CD4-positive, CD25-positive, alpha-beta regulatory T cell (primary cell): ENCODE measurements at places on chromosomes 1 and 21.

GRCh38 chr1:168637350-168637991 lies 61.1 kb downstream of the XCL1 start:
- no peaks in the 10 kb centered on the region for H3K36me3 ChIP-seq
- H3K4me3 ChIP-seq: no peak overlapping the region
- no peak for DNase-seq
- no peaks in the 10 kb centered on the region for H3K4me1 ChIP-seq

GRCh38 chr1:115771094-115771846 lies 2.8 kb upstream of the CASQ2 start:
- H3K36me3 ChIP-seq: no peaks in the 10 kb centered on the region
- H3K27ac ChIP-seq: no peak overlapping the region

DNA sequence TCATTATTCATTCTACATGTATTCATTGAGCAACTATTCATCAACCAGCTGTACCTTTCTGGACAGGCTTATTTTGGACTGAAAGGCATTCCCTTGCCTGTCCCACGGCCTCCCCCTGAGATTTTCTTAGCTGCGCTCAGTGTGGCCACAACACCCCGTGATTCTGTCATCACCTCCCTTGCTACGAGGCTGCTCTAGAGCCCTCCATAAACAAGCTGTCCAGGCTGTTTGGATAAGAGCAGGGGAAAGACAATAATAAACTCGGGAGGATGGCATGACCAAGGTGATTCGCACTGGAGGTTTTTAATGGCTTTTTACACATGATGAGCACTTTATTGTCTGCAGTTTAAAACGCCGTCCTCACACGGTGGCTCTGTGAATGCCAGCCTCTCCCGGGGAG lies 139.7 kb downstream of the ROR1 start:
- H3K27me3 ChIP-seq: no peaks in the 10 kb centered on the region
- no peak overlapping the region for H3K27ac ChIP-seq
- no peak for DNase-seq
- H3K36me3 ChIP-seq: no peaks in the 10 kb centered on the region
- H3K4me3 ChIP-seq: no peak overlapping the region

DNA sequence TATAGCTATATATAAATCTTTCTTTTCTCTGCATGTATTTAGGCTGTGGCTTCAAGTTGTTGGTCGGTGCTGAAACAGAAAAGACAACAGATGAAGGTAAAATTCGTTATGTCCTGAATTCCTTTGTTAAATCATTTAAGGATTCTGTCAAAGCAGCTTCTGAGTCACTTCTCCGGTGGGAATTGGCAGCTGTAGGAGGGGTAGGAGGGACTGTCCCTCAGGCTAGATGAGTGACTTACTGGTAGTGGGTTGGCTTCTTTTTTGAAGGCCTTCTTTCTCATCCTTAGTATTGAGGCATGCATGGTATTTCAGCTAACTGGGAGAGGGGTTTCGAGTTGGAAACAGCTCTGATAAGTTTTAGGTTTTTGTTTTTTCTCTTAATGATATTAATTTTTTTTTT lies 22.1 kb upstream of the NEXN start:
- no peaks in the 10 kb centered on the region for H3K4me1 ChIP-seq
- peaks cover 32% of the 10 kb centered on the region for H3K36me3 ChIP-seq
- H3K4me3 ChIP-seq: no peak overlapping the region
- no peak overlapping the region for H3K27ac ChIP-seq
- no peaks in the 10 kb centered on the region for H3K27me3 ChIP-seq
- no peak for DNase-seq

DNA sequence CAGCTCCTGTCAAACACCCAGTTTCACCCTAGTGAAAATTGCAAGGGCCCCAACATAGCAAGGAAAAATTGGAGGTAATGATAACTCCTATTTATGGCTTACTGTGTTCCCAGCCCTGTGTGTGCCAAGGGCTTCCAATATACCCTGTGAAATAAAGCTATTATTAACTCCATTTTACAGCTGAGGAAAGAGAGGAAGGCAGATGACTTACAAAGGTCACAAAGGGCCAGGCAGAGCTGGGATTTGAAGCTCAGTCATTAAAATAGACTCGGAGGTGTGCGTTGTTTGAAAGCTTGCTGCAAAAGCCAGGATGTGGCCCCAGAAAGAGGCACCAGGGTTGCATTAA lies 20.2 kb upstream of the SDC3 start:
- H3K36me3 ChIP-seq: peaks cover 16% of the 10 kb centered on the region
- no peaks in the 10 kb centered on the region for H3K27me3 ChIP-seq
- no peak overlapping the region for H3K27ac ChIP-seq
- H3K4me3 ChIP-seq: no peak overlapping the region
- DNase-seq: no peak

- no peak overlapping the region for H3K4me3 ChIP-seq
- H3K36me3 ChIP-seq: peaks cover 8% of the 10 kb centered on the region
- no peak for DNase-seq
- peaks cover 14% of the 10 kb centered on the region for H3K4me1 ChIP-seq
Measured at GRCh38 chr1:181014477-181015250, 8.0 kb downstream of the STX6 start.

GRCh38 chr1:19425646-19426239 lies 59.6 kb downstream of the CAPZB start:
- no peak overlapping the region for H3K27ac ChIP-seq
- no peaks in the 10 kb centered on the region for H3K27me3 ChIP-seq
- H3K4me3 ChIP-seq: no peak overlapping the region

- peaks cover 68% of the 10 kb centered on the region for H3K36me3 ChIP-seq
- H3K27ac ChIP-seq: no peak overlapping the region
- no peak for DNase-seq
- no peaks in the 10 kb centered on the region for H3K4me1 ChIP-seq
- H3K4me3 ChIP-seq: no peak overlapping the region
- H3K27me3 ChIP-seq: no peaks in the 10 kb centered on the region
Measured at GRCh38 chr1:226360106-226360746, 47.7 kb downstream of the PARP1 start.

GRCh38 chr1:223350361-223350908 lies 13.5 kb downstream of the SUSD4 start:
- no peak overlapping the region for H3K27ac ChIP-seq
- H3K4me3 ChIP-seq: no peak overlapping the region
- H3K27me3 ChIP-seq: no peaks in the 10 kb centered on the region
- H3K36me3 ChIP-seq: no peaks in the 10 kb centered on the region
- H3K4me1 ChIP-seq: no peaks in the 10 kb centered on the region
- no peak for DNase-seq

DNA sequence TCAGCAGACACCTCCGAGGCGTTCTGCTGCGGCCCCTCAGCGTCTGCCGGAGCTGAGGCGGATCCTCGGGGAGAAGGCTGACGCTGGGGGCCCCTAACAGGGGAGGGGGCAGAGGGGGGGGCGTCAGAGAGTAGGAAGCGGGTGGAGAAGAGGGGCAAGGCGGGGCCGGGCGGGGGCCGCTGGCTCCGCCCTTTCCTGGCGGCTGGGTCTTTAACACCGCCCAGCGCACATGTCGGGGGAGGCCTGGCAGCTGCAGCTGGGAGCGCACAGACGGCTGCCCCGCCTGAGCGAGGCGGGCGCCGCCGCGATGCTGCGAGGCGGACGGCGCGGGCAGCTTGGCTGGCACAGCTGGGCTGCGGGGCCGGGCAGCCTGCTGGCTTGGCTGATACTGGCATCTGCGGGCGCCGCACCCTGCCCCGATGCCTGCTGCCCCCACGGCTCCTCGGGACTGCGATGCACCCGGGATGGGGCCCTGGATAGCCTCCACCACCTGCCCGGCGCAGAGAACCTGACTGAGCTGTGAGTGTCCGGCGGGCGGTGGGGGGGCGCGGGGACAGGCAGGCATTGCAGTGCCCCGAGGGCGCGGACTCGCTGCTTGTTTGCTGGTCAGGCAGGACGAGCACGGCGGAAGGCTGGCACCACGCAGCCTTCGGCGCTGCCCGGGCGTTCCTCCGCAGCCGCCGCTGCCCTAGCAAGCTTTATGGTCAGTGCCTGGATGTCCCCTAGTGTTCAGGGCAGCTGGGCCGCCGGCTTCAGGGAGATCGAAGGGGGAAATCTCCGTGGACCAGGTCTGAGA lies at the start of gene NTRK1:
NTRK1 (plus strand) TSS at position 238 of the 796 bp plus-strand sequence; CDS start at position 308, 70 bp downstream.
- DNase-seq: peak; percentile 42
- no peaks in the 10 kb centered on the region for H3K36me3 ChIP-seq
- peaks cover 35% of the 10 kb centered on the region for H3K4me1 ChIP-seq
- peak within 1 kb of the TSS; percentile 64 for H3K4me3 ChIP-seq
- H3K27me3 ChIP-seq: peaks cover 13% of the 10 kb centered on the region

GRCh38 chr1:111516005-111516535 lies 12.6 kb upstream of the ADORA3 start:
- peak; percentile 68 for DNase-seq
- H3K27me3 ChIP-seq: no peaks in the 10 kb centered on the region
- no peak overlapping the region for H3K27ac ChIP-seq

GRCh38 chr1:227685807-227686206 lies 49.3 kb downstream of the JMJD4 start:
- H3K36me3 ChIP-seq: no peaks in the 10 kb centered on the region
- H3K4me3 ChIP-seq: no peak overlapping the region
- no peak overlapping the region for H3K27ac ChIP-seq
- no peak for DNase-seq
- no peaks in the 10 kb centered on the region for H3K27me3 ChIP-seq
- no peaks in the 10 kb centered on the region for H3K4me1 ChIP-seq

- peaks cover 2% of the 10 kb centered on the region for H3K27me3 ChIP-seq
- DNase-seq: no peak
- no peaks in the 10 kb centered on the region for H3K4me1 ChIP-seq
- H3K4me3 ChIP-seq: no peak overlapping the region
Measured at GRCh38 chr21:37783016-37783415, 133.2 kb downstream of the KCNJ6 start.

DNA sequence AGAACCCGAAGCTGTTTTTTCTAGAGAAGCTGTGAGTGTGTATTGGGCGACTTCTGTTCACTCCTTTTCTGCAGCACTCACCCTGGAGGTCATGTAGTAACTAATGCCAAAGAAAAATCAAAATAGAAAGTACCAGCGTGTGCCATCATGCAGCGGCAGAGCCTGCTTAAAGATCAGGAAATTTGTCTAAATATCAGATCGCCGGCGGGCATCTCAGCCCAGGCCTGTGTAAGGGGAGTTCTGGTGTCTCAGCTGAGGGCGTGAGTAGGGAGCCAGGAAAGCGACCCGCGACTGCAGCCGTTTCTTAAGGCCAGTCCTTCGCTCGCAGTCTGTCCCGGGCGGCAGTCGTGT lies 768 bp downstream of the EDARADD start:
- peak overlapping the region; percentile 81 for H3K4me3 ChIP-seq
- peaks cover 23% of the 10 kb centered on the region for H3K4me1 ChIP-seq

DNA sequence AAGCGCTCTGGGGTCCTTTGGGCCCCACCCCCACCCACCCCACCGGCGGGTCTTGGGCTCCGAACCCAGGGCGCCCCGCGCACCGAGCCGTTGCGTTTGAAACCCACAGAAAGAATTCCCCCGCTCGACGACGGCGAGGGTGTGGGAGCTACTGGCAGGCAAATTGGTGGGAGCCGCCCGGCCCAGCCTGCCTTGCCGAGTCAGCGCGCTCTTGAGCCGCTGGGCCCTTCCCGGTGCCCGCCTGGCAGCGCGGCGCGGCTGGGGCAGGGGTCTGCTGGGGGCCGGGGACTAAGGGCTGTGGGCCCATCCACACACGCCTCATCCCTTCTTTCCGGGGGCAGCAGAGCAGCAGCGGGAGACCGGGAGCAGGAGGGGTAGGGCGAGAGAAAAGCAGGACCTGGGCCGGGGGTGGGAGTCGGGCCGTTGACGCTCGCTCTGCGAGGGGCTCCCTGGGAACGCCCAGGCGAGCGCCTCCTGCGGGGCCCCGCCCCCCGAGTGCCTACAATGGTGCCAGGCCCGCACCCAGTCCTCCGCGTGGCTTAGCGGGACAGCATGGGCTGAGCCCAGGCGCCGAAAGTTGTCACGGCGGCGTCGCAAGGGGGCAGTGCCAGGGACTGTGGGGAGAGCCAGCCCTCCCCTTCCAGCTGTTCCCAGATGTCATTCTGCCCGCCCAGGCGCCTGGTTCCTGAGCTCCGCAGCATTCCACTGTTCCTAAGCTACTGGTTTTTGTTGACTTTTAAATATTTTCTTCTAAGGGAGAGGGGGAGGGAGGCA lies at the start of gene C1orf94:
C1orf94 (plus strand) TSS at position 78 of the 774 bp plus-strand sequence. CDS start 883 bp downstream, outside the sequence.
- no peak within 1 kb of the TSS for H3K4me3 ChIP-seq
- H3K27me3 ChIP-seq: peaks cover 8% of the 10 kb centered on the region
- no peak for DNase-seq
- H3K4me1 ChIP-seq: no peaks in the 10 kb centered on the region

- H3K4me3 ChIP-seq: no peak overlapping the region
- H3K4me1 ChIP-seq: no peaks in the 10 kb centered on the region
- H3K27ac ChIP-seq: no peak overlapping the region
- no peak for DNase-seq
Measured at GRCh38 chr1:235935235-235936225, 68.8 kb upstream of the LYST start.

DNA sequence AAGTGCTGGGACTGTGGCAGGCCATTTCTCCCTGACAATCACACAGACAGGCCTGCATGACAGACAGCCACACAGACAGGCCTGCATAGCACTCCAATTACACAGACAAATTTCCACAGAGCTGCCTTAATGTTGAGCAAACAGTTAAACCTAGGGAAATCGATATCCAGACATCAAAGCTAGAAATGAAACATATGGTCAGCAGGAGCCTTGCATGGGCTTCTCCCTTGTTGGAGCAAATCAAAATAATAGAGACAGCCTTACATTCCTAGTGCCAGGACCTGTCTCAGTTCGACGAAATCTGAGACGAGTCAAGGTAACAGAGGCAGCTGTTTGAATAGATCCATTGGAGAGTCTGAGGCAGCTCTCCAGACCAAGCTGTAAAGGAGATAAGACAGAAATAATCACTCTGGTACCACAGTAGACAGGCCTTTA lies 42.4 kb downstream of the OLFML3 start:
- H3K27me3 ChIP-seq: no peaks in the 10 kb centered on the region
- H3K4me3 ChIP-seq: no peak overlapping the region
- no peaks in the 10 kb centered on the region for H3K4me1 ChIP-seq
- no peaks in the 10 kb centered on the region for H3K36me3 ChIP-seq

DNA sequence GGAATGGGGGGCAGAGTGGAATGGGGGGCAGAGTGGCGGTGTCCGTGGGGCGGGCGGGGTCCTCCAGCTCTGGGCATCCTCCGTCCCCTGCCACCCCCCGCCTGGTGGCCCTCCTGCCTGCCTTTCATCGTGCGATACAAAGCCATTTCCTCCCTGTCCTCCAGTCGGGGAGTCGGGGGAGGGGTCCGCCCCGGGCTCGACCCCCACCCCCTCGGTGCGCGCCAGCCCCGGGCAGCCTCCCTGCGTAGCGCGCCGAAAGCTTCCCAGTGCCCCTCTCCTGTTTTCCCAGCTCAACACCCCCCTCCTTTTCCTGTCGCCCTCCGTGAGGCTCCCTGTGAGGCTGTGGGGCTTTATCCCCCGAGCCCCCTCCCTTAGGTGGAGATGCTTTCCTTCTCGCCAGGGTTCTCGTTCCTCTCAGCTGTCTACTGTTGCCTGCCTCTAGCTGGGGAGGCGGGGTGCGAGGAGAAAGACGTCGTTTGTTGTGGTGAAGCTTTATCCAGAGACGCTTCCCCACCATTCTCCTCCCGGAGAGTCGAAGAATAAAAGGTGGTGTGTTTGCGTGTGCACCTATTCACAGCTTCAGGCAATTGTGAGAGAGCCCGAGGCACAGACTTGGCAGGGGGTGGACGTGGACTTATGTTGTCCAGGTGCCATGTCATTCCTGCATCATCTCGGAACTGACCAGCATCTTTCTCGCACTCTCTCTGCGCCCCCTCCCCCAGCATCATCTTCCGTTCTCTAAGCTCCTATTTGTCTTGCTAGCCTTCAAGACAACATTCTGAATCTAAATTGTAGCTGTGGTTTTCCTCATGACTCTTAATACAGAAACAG lies 848 bp downstream of the DNM3 start:
- H3K4me1 ChIP-seq: peaks cover 17% of the 10 kb centered on the region
- no peaks in the 10 kb centered on the region for H3K36me3 ChIP-seq
- peaks cover 26% of the 10 kb centered on the region for H3K27me3 ChIP-seq
- peak; percentile 19 for DNase-seq
- H3K4me3 ChIP-seq: peak overlapping the region; percentile 47
- H3K27ac ChIP-seq: no peak overlapping the region
